NCI-H774 (cell line): ENCODE measurements at places on chromosomes 6 and 20.

- DNase-seq, result no peak
Observed at GRCh38 chr6:24740861-24741260, 21.9 kb upstream of the C6orf62 start.

DNA sequence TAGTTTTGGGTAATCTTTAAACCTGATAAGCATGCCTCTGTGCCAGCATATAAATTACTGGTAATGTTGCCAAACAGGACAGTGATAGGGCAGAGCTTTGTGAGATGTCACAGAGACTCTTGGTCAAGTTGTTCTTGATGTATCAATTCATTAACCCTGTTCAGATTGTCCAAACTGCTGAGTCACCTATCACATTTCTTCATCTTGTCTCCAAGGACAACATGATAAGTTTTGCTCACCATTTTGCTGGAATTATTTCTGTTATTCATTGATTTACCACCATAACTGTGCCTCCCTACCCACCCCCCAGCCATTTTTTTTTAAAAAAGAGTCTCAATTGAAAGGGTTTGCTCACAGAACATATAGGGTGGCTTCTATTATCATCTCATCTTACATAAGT is 19.5 kb upstream of the GMNN start:
- no peak for DNase-seq

DNA sequence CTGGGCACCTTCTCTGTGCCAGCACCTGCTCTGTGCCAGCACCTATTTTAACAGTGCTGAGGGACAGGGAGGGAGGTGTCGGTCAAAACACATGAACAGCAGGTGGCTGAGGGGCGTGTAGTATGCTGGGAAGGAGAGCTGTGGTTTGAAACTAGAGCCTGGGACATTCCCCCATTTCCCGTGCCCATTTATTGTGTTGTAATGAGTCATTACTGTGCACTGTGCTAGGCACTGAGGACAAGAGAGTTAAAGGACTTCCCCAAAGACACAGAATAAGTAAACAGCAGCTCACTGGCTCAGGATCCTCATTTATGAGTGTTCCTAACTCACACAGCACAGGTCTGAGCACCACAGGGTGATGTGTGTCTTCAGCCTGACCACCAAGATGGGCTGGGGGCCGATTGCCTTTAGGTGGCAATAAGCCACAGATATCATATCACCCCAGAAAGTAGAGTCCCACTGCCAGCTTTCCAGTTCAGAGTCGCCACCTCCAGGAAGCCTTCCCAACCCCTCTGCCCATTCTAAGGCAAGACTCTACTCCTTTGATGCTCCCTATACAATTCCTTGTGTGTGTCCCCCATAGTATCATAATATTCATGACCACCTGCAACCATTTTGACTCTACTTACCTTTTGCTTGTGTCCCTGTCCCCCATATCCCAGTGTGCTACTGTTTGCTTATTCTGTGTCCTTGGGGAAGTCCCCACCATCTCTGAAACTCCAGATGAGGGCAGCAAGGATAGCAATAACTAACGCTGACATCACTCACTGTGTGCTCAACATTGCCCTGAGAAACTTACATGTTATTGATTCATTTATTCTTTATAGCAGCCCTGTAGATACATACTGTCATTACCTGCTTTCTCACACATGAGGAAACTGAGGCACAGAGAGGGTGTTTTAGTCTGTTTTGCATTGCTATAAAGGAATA is 87.3 kb downstream of the TOX2 start:
- no peak for DNase-seq

DNA sequence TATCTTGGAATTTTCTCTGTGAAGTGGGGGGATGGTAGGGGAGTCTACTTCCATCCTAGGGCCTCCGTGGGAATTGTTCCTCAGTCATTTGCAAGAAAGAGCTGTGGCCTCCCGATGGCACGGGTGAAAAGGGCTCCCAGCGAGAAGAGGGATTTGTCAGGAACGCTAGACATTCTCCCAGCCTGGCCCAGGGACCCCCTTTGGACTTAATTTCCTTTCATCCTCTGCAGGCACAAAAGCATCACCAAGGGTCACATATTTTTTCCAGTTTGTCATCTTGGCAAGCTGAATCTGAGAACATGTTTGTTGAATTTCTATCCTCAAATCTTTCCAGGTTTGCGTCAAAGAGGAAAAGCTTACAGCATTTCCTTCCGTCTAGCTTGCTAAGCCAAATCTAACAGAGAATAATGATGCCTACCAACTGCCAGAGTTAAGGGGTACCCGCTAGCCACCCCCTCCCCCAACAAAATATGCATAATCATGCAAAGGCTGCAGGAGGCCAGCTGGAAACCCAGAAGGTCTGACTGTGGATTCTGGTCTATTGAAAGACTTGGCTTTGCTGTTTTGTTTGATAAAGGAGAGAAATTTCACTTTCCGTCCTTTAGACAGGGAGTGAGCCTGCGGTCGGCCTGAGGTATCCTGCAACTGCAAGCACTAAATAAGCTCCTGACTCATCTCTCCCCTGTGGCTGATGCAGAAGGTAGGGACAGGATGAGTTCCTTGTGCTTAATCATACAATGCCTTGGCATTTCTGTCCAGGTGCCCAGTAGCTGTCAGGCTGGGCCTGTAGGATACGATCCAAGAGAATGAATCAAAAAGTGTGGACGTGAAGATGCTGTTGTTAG is 23.1 kb downstream of the PSMG4 start:
- no peak for DNase-seq

DNA sequence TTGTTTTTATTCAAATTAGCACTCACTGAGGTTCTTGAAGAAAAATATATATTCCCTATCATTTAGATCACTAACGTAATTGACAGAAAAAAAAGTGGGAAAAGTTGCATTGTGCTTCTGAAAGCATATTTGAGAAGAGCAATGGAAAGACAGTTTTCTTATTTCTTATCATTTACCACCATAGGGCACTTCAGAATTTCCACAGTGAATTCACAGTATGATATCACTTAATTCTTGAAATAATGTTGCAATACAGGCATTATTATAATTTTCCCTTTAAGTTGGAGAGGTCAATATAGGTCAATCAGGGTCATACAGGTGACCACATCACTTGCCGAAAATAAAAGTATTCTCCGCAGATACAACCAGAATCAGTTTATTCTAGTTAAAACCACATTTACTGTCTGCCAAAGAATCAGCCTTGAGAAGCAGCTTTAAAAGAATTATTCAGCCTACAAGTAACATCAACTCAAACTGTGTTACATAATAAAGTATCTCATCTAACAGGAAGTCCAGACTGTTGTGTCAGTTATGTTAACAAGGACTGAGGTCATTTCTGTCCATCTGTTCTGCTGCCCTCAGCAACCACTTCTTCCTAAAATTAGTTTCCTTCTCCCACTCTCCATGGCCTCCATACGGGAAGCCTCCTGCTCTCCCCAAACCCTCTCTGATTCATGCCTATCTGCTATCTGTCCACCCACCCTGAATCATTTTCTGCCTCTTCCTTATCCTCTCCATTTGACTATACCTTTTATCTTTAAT is 121.2 kb downstream of the SIM1 start:
- no peak for DNase-seq

GRCh38 chr20:60210779-60211617 is 252.8 kb downstream of the CDH26 start:
- DNase-seq, result peak; percentile 39

DNA sequence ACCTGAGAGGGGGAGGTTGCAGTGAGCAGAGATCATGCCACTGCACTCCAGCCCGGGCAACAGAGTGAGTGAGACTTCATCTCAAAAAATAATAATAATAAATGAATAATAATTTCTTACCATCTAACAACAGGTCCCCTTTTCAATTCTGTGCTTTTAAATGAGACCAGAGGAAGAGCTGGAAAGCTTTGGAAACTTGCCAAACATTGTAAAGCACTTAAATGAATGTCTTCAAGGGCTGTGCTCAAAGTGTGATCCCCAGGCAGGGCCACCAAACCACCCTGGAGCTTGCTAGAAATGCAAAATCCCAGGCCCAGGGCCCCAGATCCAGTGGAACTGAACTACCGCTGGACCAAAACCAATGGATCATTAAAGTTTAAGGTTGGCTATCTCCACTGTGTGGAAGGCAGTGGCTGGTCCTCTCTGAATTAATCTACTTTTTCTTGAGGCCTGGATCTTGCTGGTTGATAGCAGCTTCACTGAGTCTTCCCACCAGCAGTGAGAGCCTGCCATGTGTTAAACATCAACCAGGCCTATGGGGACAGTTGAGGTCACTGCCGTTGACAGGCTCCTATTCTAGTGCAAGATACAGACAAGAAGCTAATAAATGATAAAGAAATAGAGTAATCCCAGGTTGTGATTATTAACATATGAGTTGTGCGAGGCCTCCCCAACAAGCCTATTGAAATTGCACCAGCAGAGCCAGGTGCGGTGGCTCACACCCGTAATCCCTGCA is 23.7 kb upstream of the TFAP2C start:
- DNase-seq, result no peak

DNA sequence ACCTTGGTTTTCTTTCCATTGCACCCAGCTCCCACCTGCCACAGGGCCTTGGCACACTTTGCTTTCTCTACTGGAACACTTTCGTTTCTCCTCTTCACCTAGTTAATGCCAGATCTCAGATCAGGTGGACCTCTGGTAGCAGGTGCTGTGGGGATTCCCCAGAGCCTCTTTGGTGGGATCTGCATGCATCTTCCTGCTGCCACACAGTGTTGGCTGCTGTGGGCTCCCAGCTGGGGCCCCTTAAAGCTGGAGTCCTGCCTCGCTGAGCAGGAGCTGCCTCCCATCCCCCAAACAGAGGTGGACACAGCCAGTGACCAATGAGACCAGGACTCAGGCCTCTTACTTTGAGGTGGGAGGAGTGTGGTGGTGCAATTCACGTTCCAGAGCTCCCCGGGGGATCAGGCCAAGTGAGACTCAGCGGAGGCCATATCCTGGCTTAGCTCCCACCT is 28.4 kb downstream of the CEBPB start:
- no peak for DNase-seq

DNA sequence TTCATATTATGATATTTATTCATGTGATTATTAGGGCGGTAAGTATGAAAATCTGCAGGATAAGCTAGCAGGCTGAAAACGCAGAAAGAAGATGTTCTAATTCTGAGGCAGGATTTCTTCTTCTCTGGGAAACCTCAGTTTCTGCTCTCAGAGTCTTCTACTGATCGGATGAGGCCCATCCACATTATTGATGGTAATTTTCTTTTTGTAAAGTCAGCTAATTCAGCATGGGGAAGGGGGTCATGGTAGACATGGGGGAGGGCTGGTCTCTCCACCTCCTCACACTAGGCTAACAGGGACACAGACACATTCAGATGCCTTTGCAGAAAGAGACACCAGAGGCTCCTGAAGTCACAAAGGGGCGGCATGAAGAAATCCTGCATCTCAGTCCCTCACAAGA is 21.7 kb upstream of the MICA start:
- DNase-seq, result no peak

DNA sequence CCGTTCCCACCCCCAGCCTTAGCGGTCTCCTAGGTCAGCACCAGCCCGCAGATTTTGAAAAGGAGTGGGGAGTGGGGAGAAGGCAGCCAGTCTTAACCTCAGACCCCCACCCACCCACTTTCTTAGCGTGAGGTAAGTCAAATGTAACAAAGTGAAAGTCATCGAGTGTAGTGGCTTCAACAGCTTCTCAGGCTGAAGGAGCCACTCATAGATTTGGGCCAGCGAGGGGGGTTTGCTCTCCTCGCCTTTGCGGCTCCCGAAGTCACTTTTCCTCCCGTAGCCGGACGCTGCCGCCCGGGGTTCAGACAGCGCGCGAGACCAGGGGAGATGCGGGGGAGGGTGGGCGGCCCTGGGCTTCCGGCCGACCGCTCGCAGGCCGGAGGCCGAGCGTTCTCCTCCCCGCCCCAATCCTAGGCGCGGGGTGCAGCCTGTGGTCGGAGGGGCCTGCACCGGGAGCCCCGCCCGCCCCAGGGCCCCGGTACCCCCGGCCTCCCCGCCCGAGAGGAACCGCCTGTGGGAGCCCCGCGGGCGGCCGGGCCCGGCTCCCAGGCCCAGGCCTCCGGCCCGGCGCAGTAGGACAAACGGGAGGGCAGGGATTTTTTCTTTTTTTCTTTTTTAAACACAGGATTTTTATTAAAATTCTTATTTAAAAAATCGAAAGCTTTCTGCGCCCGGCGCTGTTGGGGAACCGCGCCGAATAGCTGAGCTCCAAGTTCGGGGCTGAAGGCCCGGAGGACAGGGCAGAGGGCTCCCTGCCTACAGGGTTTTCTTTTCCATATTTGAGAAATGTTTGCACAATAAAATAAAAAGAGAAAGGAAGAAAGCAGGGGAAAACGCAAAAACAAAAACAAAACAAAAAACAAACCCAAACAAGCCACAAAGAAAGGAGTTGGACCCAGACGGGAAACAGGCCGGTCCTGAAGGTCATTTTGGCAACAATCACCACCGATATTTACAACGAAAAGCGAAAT is 3.2 kb downstream of the NKX2-2 start:
- no peak for DNase-seq

- DNase-seq, result no peak
Observed at GRCh38 chr6:124983383-124984083, 21.3 kb downstream of the RNF217 start.

GRCh38 chr6:44050872-44051505 is 76.3 kb downstream of the MRPL14 start:
- DNase-seq, result no peak

GRCh38 chr6:68040780-68041179 is 594.3 kb upstream of the ADGRB3 start:
- DNase-seq, result no peak

- no peak for DNase-seq
Observed at GRCh38 chr6:78962448-78962847, 95.1 kb downstream of the IRAK1BP1 start.

GRCh38 chr6:169802790-169803189 is 51.4 kb downstream of the ERMARD start:
- DNase-seq, result no peak

DNA sequence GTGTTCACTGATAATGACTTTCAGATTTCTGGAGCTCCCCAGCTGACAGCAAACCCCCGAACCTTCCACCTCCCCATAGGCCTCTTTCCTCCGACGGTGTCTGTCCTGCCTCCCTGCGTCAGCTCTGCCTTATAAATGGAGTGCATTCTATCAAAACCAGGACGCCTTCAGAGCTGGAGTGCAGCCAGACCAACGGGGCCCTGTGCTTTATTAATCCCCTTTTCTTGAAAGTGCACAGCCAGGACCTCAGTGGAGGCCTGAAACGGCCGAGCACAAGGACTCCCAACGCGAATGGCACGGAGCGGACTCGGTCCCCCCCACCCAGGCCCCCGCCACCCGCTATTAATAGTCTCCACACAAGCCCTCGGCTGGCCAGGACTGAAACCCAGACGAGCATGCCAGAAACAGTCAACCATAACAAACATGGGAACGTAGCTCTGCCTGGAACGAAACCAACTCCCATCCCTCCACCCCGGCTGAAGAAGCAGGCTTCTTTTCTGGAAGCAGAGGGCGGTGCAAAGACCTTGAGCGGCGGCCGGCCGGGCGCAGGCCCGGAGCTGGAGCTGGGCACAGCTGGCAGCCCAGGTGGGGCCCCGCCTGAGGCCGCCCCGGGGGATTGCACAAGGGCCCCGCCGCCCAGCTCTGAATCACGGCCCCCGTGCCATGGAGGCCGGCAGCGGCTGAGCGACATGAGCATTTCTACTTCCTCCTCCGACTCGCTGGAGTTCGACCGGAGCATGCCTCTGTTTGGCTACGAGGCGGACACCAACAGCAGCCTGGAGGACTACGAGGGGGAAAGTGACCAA is 42.3 kb upstream of the NAA20 start:
- DNase-seq, result no peak
